Gastroesophageal sphincter (tissue), 4 donors: ENCODE measurements at places on chromosomes 12 and 14. TPM values are rescaled to one million over a fixed set of nuclear protein-coding genes. Genes with fewer than 3 reads are reported as not detected.

VRTN gene
- total RNA-seq, result not detected

TEAD4 gene
- total RNA-seq, result 26.7 TPM

CLEC2B gene
- total RNA-seq, result 16.7 TPM

ZNF84 gene
- total RNA-seq, result 18.1 TPM

RCOR1 gene
- total RNA-seq, result 14.9 TPM

SLC6A13 gene
- not detected for total RNA-seq

VDR gene
- total RNA-seq, result 5.5 TPM

PRKCH gene
- total RNA-seq, result 17.9 TPM

ALX1 gene
- total RNA-seq, result not detected

GPR65 gene
- total RNA-seq, result 0.47 TPM

KCNK13 gene
- 0.19 TPM for total RNA-seq

ADAM21 gene
- not detected for total RNA-seq

HPD gene
- not detected for total RNA-seq

LIMA1 gene
- total RNA-seq, result 87.3 TPM

GMPR2 gene
- total RNA-seq, result 51.2 TPM

AMDHD1 gene
- not detected for total RNA-seq

IFI27L2 gene
- total RNA-seq, result 40.3 TPM

ZFP36L1 gene
- 236 TPM for total RNA-seq

ENDOU gene
- total RNA-seq, result 0.42 TPM

LMNTD1 gene
- 1.2 TPM for total RNA-seq
